ENCODE measurements at places on chromosomes 16 and 17. TPM values are rescaled to one million over a fixed set of nuclear protein-coding genes. Genes with fewer than 3 reads are reported as not detected.

- no peak for DNase-seq
Observed at GRCh38 chr16:22008215-22009059, 526 bp downstream of the MOSMO start.

- no peak for DNase-seq
Observed at GRCh38 chr17:48472411-48473281, 42.6 kb upstream of the SKAP1 start.

DNA sequence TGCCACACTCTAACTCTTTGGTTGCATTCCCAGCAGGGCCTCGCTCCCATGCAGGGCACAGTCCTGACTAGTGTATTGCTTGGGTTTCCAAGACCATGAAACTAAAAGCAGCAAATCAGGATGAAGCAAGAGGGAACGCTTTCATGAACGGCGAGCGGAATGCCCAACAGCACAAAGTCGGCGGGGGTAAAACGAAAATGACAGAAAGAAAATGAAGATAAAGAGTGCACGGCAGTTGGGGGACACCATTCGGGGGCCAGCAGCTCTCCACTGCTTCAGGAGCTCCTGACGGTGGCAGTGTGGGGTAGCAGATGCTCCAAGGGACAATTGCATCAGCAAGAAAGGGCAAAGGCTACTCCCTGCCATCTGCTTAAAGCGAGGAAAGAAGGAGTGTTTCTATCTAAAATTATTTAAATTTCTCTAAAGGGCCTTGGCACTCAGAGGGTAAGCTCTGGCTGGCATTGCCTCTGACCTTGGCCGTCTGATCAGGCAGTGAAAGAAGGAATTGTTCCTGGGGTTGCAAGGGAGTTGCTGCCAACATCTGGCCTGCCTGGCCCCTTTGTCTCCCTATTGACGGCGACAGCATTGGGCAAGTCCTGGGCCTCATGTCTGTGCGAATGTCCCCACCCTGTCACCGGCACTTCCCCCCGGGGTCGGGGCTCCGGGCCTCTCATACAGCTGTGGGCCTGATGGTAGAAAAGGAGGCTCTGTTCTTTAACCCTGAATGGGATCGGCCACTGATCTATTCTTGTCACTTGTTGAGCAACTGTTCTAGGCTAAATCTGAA, 138.2 kb downstream of the CMIP start:
- DNase-seq = no peak

DNA sequence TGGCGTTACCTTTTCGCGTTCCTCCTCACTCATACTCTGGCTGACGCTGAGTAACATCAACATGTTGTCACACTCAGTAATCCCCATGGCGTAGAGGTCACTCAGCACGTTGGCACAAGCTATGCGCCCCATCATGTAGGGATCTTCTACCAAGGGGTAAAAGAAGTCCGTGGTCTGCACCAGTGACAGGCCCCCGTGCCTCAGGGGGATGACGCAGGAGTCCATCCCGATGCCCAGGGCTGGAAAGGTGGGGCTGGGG, 596 bp downstream of the SEPHS2 start:
- DNase-seq = no peak

DNA sequence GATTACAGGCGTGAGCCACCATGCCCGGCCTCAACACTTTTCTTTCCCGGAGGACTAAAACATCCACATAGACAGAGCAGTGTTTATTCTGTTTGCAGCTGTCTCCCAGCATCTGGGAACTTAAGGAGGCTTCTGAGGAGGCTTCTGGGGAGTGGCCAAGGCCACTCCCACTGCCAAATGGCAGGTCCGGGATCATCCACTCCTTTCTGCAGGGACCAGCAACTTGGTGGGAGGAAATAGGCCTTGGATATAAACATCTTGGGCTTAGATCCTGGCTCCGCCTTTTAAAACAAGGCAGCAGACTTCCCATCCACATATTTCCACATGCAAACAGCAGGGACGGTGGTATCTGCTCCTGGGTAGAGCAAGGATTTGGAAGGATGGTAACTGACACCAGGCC, 14.1 kb upstream of the SPATA32 start:
- no peak for DNase-seq

DNA sequence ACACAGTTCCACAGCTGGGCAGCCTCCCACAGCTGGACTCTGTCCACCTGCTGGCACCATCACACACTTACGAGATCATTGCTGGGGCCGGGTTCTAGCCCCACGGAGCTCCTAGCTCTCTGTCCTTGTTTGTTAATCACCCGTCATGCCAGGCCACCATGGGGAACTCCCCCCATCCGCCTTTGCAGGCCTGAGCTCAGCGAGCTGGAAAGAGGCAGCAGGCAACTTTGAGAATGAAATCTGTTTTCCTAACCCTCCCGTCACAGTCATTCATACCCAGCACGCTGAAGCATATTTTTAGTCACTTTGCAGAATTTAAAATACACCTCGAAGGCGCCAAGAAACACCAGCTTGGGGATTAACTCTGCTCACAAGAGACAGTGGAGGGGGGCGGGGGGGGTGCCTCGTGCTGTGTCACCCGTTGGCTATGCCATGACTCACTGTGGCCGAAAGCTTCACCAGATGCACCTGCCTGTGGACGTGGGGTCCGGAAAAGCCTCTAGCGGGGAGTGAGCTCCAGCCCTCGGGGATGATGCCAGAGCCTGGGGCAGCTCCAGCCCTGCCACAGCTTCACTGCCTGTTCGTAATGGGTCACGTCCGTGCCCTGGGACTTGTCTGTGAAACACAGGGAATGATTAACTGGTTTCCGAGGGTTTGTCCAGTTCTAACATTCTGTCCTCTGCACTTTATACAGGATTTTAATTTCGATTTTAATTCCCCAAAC, 1.4 kb upstream of the SPNS2 start:
- no peak for DNase-seq

DNA sequence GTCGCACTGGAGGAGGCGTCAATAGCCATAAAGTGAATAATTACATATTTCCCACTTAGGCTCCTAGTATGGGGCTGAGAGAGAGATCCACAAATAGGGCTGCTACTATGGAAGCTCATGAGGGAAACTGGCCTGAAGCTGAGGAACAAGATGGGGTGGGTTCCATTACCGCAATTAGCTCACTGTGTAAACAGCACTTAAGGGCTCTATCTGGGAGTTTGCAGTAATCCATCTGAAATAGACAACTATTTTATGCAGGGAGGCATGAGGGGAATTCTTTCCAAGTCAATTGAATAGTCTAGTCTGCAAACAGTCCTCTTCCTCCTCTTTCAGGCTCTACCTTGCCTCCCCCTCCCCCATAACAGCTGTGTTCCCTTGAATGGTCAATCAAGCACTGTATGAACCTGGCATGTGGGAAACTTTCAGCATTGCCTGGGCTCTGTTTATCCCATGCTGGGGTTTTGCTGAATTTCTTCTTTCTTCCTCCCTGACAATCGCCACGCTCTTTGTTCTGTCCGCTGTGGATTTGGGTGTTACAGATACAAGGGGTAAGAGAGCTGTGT, 56.1 kb upstream of the MAF start:
- DNase-seq = no peak

DNA sequence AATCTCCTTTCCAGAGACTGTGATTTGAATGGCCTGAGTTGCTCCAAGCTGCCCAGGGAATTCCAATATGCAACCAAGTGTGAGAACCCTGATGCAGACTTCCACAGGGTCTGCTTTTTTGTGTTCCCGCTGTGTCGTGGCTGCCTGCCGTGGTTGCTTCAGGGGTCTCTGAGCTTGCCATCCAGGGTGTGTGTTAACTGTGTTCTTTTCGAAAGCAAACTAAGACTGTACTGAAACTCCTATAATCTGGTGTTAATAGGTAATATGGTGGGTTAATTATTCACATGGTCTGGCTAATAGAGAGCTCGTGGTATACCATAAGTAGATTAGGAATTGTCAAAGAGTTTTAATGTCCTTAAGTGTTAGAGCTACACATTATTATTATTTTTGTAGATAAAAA, 20.7 kb downstream of the UBN1 start:
- DNase-seq = no peak

DNA sequence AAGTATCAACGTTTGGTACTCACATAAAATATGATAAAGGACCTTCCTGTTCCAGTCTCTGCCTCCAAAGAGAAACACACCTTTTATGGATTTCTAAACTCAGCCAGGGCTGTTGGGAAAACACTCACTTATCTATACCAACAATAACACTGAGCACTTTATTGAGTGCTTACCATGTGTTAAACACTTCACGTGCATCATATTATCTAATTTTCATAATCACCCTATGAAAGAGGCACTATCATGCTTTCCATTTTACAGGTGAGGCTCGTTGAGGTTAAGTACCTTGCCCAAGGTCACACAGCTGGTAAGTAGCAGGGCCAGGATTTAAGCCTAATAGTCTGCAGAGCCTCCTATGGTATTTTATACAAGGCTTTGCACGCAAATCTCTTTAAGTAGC, 251.5 kb upstream of the SOX9 start:
- DNase-seq = no peak

DNA sequence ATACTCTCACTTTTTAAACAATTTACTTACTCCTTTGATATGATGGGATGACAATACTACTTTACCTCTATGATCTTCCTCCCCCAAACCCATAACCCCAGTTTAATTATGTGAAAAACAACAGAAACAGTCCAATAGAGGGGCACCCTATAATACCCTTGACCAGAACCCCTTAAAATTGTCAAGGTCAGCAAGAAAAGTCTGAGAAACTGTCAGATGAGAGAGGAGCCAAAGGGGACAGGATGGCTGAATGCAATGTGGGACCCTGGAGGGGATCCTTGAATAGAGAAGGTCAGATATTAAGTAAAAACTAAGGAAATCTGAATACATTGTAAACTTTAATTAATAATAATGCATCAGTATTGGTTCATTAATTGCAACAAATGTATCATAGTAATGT, 15.8 kb upstream of the HYDIN start:
- no peak for DNase-seq

DNA sequence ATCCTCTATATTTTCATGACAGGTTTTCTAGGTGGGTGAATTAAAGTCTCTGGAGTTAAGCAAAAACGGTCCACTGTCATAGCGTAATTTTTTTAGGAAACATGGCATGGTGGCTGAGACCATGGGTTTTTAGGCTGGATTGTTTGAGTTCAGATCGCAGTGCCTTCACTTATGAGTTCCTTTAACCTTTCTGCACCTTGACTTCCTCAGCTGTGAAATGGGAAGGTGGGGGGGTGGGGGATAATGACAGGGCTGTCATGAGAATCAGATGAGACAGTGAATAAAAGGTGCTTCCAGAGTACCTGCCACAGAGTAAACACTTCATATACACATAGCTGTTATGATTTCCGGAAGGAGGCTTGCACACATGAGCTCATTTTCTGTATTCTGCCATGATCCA, 11.8 kb downstream of the PRCD start:
- no peak for DNase-seq

GRCh38 chr17:72184805-72185204, 64.0 kb downstream of the SOX9 start:
- no peak for DNase-seq

DNA sequence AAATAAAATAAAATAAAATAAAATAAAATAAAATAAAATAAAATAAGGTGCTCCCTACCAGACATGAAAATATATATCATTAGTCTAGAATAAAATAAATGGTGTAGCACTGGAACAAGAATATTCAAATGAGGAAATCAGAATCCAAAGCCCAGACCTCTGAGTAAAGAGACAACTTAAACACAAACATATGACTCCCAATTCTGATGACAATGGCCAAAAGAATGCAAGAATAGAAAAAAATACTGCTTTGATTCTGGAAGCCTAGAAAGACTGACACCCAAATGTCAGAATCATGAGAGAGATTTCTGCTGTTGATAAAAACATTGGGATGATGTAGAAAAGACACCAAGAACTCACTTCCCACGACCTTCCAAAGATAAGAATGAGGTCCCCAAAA, 27.9 kb downstream of the MYOCD start:
- DNase-seq = no peak

GRCh38 chr16:77910021-77910420, 112.3 kb upstream of the CLEC3A start:
- DNase-seq = no peak

DNA sequence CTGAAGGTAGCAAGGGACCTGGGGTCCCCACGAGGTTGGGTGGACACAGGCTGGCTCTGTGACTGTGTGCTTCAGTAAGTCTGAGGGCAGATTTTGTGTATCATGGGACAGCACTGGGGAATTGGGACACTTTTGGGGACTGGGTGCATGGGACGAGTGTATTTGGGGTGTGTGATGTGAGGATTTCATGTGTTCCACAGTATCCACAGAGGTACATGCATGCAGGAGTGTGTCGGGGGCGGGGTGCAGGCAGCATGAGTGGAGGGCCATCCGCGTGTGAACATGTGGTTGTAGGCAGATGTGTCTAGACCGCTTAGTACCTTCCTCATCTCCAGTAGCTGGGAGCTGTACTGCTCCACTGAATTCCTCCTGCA, 1.1 kb upstream of the DLX3 start:
- no peak for DNase-seq

DNA sequence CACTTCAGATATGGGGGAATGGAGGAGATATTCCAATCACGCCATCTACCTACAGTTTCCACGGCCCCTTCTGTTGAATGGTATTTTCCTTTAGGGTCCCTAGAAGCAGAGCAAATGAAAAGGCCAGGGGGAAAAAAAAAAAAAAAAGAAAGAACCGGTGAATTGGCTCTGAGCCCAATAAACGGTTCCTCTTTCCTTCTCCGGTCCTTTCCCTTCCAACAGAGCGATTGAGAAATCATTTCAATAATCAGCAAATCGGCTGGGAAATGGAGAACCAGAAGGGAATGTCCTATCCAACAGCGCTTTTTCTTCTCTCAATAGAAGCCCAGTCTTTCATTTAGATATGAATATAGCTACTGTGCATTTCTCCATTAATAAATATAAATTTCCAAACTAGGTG, 26.8 kb upstream of the HOXB13 start:
- no peak for DNase-seq

DNA sequence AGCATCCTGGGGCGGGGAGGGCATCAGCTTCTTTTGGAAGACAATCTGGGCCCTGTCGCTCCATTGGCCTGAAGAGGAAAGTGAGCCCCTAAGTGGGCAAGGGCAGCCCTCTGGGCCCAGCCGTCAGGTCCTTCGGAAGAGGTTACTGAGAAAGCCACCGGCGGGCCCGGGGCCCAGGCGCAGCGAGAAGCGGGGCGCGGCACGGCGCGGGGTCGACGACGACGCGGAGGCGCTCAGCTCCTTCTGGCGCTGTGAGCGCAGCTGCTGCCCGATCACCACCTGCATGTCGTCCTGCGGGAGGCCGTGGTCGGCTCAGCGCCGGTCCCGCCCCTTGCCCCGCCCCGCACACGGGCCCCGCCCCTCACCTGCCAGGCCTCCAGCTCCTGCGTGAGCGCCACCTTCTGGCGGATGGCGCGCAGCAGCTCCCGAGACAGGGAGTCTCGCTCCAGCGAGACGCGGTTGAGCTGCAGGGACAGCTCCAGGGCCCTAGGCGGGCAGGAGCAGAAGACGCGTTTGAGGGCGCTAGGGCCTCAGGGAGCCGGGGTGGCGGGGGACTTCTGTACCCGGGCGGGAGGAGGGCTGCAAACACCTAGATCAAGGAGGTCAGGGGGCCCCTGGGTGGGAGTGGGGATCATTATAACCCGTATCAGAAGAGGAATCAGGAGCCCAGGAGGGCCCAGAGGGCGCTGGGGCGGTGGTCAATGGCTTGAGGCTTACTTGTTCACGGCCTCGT, 4.3 kb downstream of the THOC6 start:
- DNase-seq = no peak

NOTUM gene
- 0.06 TPM for polyA plus RNA-seq

SLC13A5 gene
- polyA plus RNA-seq = not detected

ZNF205 gene
- 9.0 TPM for polyA plus RNA-seq

CLEC3A gene
- polyA plus RNA-seq = not detected

CSH1 gene
- polyA plus RNA-seq = not detected

SMPD3 gene
- polyA plus RNA-seq = 0.07 TPM

CNGB1 gene
- not detected for polyA plus RNA-seq

RND2 gene
- polyA plus RNA-seq = 0.89 TPM

MMP15 gene
- 0.71 TPM for polyA plus RNA-seq

HSD17B2 gene
- 0.60 TPM for polyA plus RNA-seq

KCNJ18 gene
- not detected for polyA plus RNA-seq
